Activated CD4-positive, alpha-beta T cell treated with anti-CD3 and anti-CD28 coated beads, Interleukin-2, amount 10 ng/mL, durations not matched to agents 7 days and 5 days (primary cell): ENCODE measurements at places on chromosomes 6 and 20. TPM values are rescaled to one million over a fixed set of nuclear protein-coding genes. Genes with fewer than 3 reads are reported as not detected.

CDC5L gene
- total RNA-seq, result 29.8 TPM

GTSF1L gene
- not detected for total RNA-seq

HLA-DPB1 gene
- 26.2 TPM for total RNA-seq

MLIP gene
- total RNA-seq, result not detected

DNA sequence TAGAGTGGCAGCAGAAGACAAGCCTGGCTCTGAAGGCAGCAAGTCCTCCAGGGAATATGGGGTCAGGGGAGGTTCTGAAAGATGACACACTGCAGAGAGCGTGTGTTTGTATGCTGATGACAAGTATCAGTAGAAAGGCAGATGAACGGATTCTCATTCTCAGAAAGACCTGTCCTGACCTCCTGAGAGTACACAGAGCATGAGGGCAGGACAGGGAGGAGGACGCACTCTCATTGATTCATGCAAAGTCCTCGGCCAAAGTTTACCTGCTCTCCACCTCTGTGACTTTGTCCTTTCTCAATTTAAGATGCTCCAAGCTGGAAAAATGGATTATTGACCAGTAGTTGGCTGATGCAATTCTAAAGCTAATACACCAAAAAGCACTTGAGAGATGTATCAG lies 156.7 kb downstream of the LPA start:
- no peaks in the 10 kb centered on the region for H3K36me3 ChIP-seq
- no peak overlapping the region for H3K27ac ChIP-seq
- no peak overlapping the region for H3K4me3 ChIP-seq
- no peaks in the 10 kb centered on the region for H3K4me1 ChIP-seq
- DNase-seq, result no peak
- H3K27me3 ChIP-seq, result peaks cover 7% of the 10 kb centered on the region

GRCh38 chr6:168025831-168026710 lies 28.6 kb downstream of the KIF25 start:
- no peaks in the 10 kb centered on the region for H3K36me3 ChIP-seq
- H3K27ac ChIP-seq, result no peak overlapping the region
- DNase-seq, result no peak
- no peaks in the 10 kb centered on the region for H3K27me3 ChIP-seq
- no peaks in the 10 kb centered on the region for H3K4me1 ChIP-seq
- no peak overlapping the region for H3K4me3 ChIP-seq

DNA sequence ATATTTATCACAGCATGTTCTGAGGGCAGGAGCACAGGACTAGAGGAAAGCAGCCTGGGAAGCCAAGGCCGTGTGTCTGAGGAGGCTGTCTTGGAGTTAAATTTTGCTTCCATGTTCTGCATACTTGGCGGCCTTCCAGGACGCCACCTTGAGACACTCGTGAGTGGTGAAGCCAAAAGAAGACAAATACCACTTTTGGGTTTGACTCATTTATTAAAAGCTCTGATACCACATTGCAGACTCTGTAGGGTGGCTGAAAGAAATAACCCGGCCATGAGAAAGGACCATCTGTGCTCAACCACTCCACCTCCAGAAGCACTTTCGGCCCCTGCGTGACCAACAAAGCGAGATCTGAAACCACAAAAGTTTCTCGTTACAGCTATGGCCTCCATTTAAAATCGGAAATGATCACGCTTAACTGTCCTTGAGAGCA lies 120.0 kb downstream of the TMEM242 start:
- DNase-seq, result no peak
- no peak overlapping the region for H3K4me3 ChIP-seq
- H3K36me3 ChIP-seq, result peaks cover 38% of the 10 kb centered on the region
- H3K27ac ChIP-seq, result no peak overlapping the region

GRCh38 chr6:101853231-101854085 lies 459.9 kb downstream of the GRIK2 start:
- no peak overlapping the region for H3K27ac ChIP-seq
- no peak for DNase-seq
- no peaks in the 10 kb centered on the region for H3K4me1 ChIP-seq
- no peaks in the 10 kb centered on the region for H3K36me3 ChIP-seq
- H3K4me3 ChIP-seq, result no peak overlapping the region
- no peaks in the 10 kb centered on the region for H3K27me3 ChIP-seq

DNA sequence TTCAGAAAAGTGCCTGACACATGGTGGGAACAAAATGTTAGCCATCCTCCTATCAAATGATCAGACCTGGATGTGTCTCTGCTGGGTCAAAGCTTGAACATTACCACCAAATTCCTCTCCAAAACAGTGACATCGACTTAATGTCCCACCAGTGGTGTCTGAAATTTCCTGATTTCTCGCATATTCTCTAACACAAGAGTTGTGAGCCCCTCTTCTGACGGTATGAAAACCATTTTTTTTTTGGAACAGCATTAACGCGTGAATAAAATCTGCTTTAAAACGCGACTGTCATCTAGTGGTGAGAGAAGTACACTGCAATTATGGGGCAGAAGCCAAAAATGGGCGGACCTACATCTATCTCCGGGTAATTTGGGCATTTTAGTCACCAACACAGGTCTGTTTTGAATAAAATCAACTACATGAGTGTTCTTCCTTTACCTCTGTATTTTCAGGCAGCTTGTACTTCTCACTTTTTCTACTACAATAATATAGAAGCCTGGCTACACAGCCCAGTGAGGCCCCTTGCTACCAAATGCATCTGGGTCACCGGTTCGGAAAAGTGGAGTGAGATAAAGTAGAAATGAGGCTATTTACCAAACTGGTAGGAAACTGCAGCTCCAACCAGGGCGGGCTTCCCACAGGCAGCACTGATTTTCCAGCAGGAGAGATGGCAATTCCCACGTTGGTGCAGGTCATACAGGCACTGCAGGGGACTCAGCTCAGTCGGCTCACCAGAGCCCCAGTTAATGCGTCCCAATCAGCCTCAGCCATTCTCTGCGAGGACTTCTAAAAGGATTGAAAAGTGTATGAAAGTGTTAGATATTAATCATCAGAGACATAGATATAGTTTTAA lies 27.4 kb downstream of the MGME1 start:
- peaks cover 2% of the 10 kb centered on the region for H3K27me3 ChIP-seq
- H3K27ac ChIP-seq, result no peak overlapping the region
- no peak overlapping the region for H3K4me3 ChIP-seq

GRCh38 chr6:105109955-105110895 lies 69.6 kb downstream of the POPDC3 start:
- no peak overlapping the region for H3K27ac ChIP-seq
- no peaks in the 10 kb centered on the region for H3K4me1 ChIP-seq
- no peak for DNase-seq
- H3K36me3 ChIP-seq, result no peaks in the 10 kb centered on the region
- H3K4me3 ChIP-seq, result no peak overlapping the region

DNA sequence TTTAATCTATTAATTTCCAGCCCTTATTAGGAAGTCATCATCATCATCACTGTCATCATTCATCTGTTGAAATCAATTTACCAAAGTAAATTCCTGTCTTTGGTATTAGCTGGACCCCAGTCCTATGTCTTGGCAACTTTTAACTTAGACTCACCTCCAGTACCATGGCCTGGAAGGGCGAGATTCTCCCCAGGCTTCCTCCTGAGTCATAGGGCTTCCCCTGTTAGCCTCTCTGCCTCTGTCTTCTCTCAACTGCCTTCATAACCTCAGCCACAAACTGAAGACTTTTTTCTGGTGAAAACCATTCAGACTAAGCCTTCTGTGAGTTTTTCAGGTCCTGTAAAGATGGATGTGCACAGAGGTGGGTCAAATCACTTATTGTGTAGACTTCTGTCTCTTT lies 95.0 kb downstream of the NKAIN2 start:
- H3K4me3 ChIP-seq, result no peak overlapping the region
- H3K36me3 ChIP-seq, result no peaks in the 10 kb centered on the region
- no peak overlapping the region for H3K27ac ChIP-seq
- no peaks in the 10 kb centered on the region for H3K27me3 ChIP-seq

- no peak overlapping the region for H3K4me3 ChIP-seq
- DNase-seq, result no peak
- peaks cover 6% of the 10 kb centered on the region for H3K4me1 ChIP-seq
- peaks cover 26% of the 10 kb centered on the region for H3K27me3 ChIP-seq
Measured at GRCh38 chr20:44111712-44112335, 75.2 kb downstream of the JPH2 start.

DNA sequence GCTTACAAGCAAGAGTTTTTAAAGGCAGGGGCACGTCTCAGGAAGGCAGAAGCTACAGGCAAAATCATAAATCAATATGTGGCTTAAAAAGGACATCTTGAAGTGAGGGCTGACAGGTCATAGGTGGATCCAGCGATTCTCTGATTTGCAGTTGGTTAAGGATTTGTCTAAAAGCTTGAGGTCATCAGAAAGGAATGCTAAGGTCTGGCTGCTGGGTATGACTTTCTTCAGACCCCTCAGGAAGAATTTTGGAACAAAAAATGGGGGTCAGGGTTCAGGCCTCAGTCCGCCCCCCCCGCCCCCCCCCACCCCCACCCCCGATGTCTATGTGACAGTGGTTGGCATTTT lies 261.9 kb downstream of the CDH4 start:
- no peaks in the 10 kb centered on the region for H3K36me3 ChIP-seq
- no peaks in the 10 kb centered on the region for H3K27me3 ChIP-seq
- no peak overlapping the region for H3K4me3 ChIP-seq
- H3K27ac ChIP-seq, result no peak overlapping the region

GRCh38 chr6:106608080-106608668 lies 21.1 kb downstream of the RTN4IP1 start:
- H3K36me3 ChIP-seq, result peaks cover 8% of the 10 kb centered on the region
- H3K4me1 ChIP-seq, result peaks cover 13% of the 10 kb centered on the region
- H3K27me3 ChIP-seq, result no peaks in the 10 kb centered on the region
- peak; percentile 59 for DNase-seq

DNA sequence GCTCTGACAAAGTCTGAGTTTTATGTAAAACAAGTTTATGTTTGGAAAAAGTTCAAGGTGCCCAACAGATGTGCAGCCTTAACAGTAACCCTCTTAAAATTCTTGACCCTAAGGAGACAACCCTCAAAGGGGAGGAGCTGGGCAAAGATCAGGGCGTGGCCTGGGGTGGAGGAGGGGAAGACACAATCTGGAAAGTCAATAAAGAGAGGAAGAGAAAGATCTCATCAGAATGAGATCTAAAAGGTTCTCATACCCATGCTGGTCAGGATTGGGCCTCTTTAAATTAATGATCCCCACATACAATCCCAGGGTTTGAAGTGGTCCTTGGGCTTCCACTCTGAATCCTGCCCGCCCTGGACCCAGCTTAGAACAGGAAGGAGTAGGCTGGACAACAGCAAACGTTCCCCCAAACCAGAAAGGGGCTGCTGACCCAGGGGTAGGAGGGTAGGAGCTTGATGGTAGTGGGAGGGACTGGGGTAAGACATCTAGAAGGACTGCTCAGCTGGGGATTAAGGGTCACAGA lies 33.0 kb downstream of the FOXP4 start:
- H3K27ac ChIP-seq, result no peak overlapping the region
- no peaks in the 10 kb centered on the region for H3K4me1 ChIP-seq
- no peaks in the 10 kb centered on the region for H3K36me3 ChIP-seq
- H3K27me3 ChIP-seq, result peaks cover 3% of the 10 kb centered on the region
- DNase-seq, result no peak

GRCh38 chr20:41408986-41409385 lies 42.4 kb upstream of the EMILIN3 start:
- H3K4me1 ChIP-seq, result peaks cover 47% of the 10 kb centered on the region
- no peak overlapping the region for H3K4me3 ChIP-seq
- no peak for DNase-seq
- H3K27me3 ChIP-seq, result no peaks in the 10 kb centered on the region
- peak overlapping the region; percentile 78 for H3K27ac ChIP-seq

- H3K36me3 ChIP-seq, result no peaks in the 10 kb centered on the region
- H3K27me3 ChIP-seq, result no peaks in the 10 kb centered on the region
- DNase-seq, result no peak
- H3K4me1 ChIP-seq, result no peaks in the 10 kb centered on the region
- no peak overlapping the region for H3K4me3 ChIP-seq
- no peak overlapping the region for H3K27ac ChIP-seq
Measured at GRCh38 chr20:37353285-37353849, 7.4 kb downstream of the SRC start.

- no peak for DNase-seq
- no peaks in the 10 kb centered on the region for H3K36me3 ChIP-seq
- no peak overlapping the region for H3K27ac ChIP-seq
- peaks cover 3% of the 10 kb centered on the region for H3K27me3 ChIP-seq
- H3K4me3 ChIP-seq, result no peak overlapping the region
Measured at GRCh38 chr6:118216751-118217150, 309.7 kb downstream of the SLC35F1 start.
